ENCODE measurements at places on chromosomes 7 and 10.

GRCh38 chr7:102321351-102322201 lies 34.7 kb downstream of the SPDYE6 start:
- H3K4me3 ChIP-seq: no peak overlapping the region
- no peaks in the 10 kb centered on the region for H3K4me1 ChIP-seq
- no peak for DNase-seq
- H3K36me3 ChIP-seq: no peaks in the 10 kb centered on the region

DNA sequence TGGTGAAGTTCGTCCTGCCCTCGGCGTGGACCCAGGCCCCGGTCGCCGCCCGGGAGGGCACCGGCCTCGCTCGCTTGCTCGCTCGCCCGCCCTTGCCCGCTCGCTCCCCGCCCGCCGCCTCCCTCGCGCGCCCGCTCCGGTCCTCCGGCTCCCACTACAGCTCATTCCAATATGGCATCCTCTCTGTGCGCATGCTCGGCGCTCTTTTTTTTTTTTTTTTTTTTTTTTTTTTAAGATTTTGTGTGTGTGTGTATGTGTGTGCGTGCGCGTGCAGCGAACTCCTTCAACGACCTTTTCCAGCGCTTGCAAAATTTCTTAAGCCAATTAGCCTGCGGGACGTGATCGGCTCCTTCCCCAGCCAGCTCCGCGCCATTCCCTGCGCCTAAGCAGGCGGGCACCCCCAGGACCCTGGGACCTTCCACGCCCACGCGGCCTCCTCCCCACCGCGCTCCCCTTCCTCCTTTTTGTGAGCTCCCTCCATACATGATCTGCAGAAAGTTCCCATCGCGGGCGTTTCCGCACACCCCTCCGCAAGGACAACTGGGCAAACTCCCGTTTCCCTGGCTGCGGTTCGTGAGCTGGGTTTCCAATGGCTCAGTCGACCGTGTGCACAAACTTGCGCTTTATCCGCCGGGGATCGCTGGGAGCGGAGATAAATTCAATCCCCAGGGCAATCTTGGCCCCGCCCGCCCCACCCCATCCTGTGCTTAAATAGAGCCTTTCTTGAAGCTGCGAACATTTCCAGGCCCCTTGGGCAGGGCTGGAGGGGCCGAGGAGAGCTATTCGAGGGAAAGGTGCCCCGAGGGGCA lies at the start of gene SFMBT2:
TSS of gene SFMBT2 (minus strand) at position 173 of the 809 bp plus-strand sequence. CDS start 29,136 bp downstream, outside the sequence.
- H3K36me3 ChIP-seq: no peaks in the 10 kb centered on the region
- DNase-seq: peak; percentile 83
- H3K27ac ChIP-seq: peak within 1 kb of the TSS; percentile 42
- H3K27me3 ChIP-seq: peaks cover 27% of the 10 kb centered on the region

GRCh38 chr7:136229790-136230189 lies 252.6 kb upstream of the MTPN start:
- no peaks in the 10 kb centered on the region for H3K27me3 ChIP-seq
- H3K4me3 ChIP-seq: no peak overlapping the region
- no peaks in the 10 kb centered on the region for H3K4me1 ChIP-seq
- no peak for DNase-seq
- H3K27ac ChIP-seq: no peak overlapping the region
- no peaks in the 10 kb centered on the region for H3K36me3 ChIP-seq

DNA sequence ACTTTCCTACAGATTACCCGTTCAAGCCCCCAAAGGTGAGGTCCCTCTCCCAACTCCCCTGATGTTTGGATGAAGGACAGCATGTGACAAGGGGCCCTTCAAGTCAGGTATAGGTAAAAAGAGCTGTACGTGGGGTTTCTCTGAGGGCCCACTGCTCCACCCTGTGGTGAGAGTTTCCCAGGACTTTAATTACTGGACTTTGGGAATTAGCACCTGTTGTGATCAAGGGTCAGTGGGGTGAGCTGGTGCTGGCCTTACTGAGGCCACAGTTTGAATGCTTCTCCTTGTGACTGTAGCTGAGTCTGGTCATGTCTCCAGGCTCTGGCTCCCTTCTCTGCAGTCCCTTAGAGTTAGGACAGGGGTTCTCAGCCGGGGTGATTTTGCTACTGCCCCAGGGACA lies 16.8 kb downstream of the UBE2D4 start:
- H3K27me3 ChIP-seq: no peaks in the 10 kb centered on the region
- peaks cover 8% of the 10 kb centered on the region for H3K36me3 ChIP-seq

GRCh38 chr10:90418869-90419652 lies 438.8 kb downstream of the HTR7 start:
- DNase-seq: no peak
- no peaks in the 10 kb centered on the region for H3K4me1 ChIP-seq
- H3K4me3 ChIP-seq: no peak overlapping the region
- no peaks in the 10 kb centered on the region for H3K27me3 ChIP-seq
- H3K27ac ChIP-seq: no peak overlapping the region

DNA sequence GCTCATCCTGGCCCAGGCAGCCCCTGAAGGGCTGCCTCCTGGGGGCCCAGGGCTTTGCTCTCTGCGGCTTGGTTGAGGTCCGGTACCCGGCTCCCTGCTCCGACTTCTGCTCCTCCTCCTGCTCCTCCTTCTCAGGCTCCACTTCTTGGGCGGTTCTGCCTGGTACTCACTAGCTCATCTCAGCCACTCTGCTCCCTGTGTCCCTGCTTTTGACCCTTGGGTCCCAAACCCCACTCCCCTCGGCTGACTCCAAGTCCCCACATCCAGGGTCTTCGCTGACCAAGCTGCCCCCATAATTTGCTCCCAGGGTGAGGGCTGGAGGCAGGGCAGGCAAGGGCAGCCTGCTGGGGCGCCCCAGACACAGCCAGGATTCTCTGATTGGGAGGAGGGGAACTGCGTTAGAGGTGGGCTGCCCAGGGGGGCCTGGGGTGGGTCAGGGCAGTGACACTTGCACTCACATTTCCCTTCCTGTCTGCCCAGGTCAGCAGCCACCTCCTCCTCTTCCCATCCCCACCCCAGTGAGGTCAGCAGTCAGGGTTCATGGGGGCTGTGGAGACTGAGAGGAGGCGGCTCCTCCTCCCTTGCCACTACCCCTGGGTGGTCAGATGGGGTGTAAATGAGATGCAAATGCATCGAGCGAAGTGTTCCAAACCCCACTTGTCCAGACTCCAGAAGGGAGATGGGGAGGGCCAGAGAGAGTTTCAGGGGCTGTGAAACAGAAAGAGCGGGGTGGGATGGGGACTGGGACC lies 2.2 kb downstream of the SMARCD3 start:
- peaks cover 70% of the 10 kb centered on the region for H3K27me3 ChIP-seq
- H3K4me3 ChIP-seq: no peak overlapping the region
- H3K4me1 ChIP-seq: peaks cover 19% of the 10 kb centered on the region
- no peak overlapping the region for H3K27ac ChIP-seq

- no peaks in the 10 kb centered on the region for H3K27me3 ChIP-seq
- no peaks in the 10 kb centered on the region for H3K4me1 ChIP-seq
- H3K27ac ChIP-seq: no peak overlapping the region
- DNase-seq: no peak
- H3K36me3 ChIP-seq: peaks cover 14% of the 10 kb centered on the region
Measured at GRCh38 chr10:32893434-32893833, 64.6 kb downstream of the ITGB1 start.

DNA sequence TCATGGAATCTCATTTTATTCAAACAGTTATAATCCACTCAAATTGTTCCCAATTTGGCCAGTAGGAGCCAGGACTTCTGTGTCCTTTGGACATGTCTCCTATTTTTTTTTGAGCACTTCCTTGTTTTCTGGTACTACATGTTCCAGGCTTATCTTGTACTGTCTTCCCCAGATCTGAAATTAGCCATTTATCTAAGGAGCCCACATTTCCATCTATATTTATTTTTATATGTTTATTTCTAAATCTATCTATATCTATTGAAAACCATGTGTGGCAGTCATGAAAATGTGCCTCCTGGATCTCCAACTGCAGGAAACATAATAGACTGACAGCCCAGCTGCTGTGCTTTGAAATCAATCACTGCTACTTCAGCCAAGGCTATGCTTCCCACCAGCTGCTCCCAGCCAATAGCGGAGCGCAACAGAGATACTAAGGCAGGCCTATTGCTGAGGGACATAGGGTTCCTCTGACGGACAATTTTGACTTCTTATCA lies 147.1 kb downstream of the LRRC4 start:
- no peak for DNase-seq
- peaks cover 20% of the 10 kb centered on the region for H3K36me3 ChIP-seq
- H3K27ac ChIP-seq: no peak overlapping the region
- no peaks in the 10 kb centered on the region for H3K27me3 ChIP-seq
- H3K4me1 ChIP-seq: no peaks in the 10 kb centered on the region

- peaks cover 34% of the 10 kb centered on the region for H3K4me1 ChIP-seq
- H3K27ac ChIP-seq: peak overlapping the region; percentile 95
- peaks cover 59% of the 10 kb centered on the region for H3K36me3 ChIP-seq
- peak overlapping the region; percentile 98 for H3K4me3 ChIP-seq
Measured at GRCh38 chr7:99559175-99559915, 903 bp downstream of the ZNF655 start.

DNA sequence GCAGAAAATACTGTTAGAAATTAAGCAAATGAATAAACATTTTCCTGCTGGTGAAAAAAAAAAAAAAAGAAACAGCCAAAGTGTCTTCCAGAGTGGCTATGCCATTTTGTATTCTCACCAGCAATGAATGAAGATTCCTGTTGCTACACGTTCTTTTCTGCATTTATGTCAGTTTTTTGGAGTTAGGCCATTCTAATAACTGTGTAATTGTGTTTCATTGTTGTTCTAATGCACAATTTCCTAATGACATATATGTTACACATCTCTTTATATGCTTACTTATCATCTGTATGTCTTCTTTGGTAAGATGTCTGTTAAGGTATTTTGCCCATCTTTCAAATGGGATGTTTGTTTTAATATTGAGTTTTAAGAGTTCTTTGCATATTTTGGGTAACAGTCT lies 213.7 kb downstream of the ITGB1 start:
- no peak overlapping the region for H3K27ac ChIP-seq
- DNase-seq: no peak
- peaks cover 13% of the 10 kb centered on the region for H3K36me3 ChIP-seq

- no peak for DNase-seq
- H3K27ac ChIP-seq: no peak overlapping the region
- peaks cover 2% of the 10 kb centered on the region for H3K4me1 ChIP-seq
- H3K27me3 ChIP-seq: no peaks in the 10 kb centered on the region
Measured at GRCh38 chr10:50796693-50797092, 57.0 kb downstream of the ASAH2B start.

DNA sequence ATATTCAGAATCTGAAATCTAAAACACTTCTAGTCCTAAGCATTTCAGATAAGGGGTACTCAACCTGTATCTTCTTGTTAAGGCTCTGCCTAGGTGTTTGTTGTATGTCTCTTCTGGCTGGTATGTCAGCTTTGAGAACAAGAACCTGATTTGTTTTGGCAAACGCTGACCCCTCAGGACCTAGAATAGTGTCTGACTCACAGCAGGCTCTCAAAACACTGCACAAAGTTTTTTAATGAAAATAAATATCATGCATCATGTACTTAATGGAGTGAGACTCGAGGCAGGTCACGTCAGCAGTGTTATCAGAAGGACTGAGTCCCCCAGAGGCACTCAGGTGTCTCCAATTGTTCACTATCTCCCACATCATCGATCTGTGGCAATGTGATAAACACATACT lies 99.1 kb downstream of the GLI3 start:
- H3K36me3 ChIP-seq: no peaks in the 10 kb centered on the region
- no peak overlapping the region for H3K4me3 ChIP-seq
- no peaks in the 10 kb centered on the region for H3K27me3 ChIP-seq
- no peaks in the 10 kb centered on the region for H3K4me1 ChIP-seq

DNA sequence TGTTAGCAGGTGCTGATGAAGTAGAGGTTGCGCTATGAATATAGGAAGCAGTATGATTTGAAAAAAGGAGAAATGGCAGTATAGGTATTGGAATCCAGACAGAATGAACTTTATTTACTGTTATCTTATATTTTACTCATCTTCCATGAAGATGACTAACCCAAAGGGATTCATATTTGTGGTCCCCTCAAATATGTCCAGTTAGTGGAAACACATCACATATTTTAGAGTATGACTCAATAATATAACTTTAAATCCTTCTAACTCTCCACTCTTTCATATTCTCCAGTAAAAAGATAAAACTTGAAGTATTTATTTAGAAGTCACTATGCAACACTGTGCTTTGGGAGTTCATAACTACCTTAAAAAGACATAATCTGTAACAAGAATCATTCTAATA lies 286.5 kb upstream of the LRRTM3 start:
- no peak for DNase-seq
- H3K4me3 ChIP-seq: no peak overlapping the region
- no peaks in the 10 kb centered on the region for H3K27me3 ChIP-seq
- H3K36me3 ChIP-seq: no peaks in the 10 kb centered on the region
- H3K4me1 ChIP-seq: no peaks in the 10 kb centered on the region

GRCh38 chr10:22365644-22366434 lies 20.5 kb downstream of the SPAG6 start:
- H3K36me3 ChIP-seq: no peaks in the 10 kb centered on the region
- H3K4me3 ChIP-seq: no peak overlapping the region
- H3K27me3 ChIP-seq: no peaks in the 10 kb centered on the region
- DNase-seq: no peak

- no peak for DNase-seq
- H3K27me3 ChIP-seq: no peaks in the 10 kb centered on the region
- no peak overlapping the region for H3K27ac ChIP-seq
- no peak overlapping the region for H3K4me3 ChIP-seq
Measured at GRCh38 chr7:31488562-31489203, 25.2 kb upstream of the ITPRID1 start.

- no peaks in the 10 kb centered on the region for H3K4me1 ChIP-seq
- no peak overlapping the region for H3K27ac ChIP-seq
- peaks cover 5% of the 10 kb centered on the region for H3K27me3 ChIP-seq
- no peaks in the 10 kb centered on the region for H3K36me3 ChIP-seq
- no peak overlapping the region for H3K4me3 ChIP-seq
- DNase-seq: no peak
Measured at GRCh38 chr10:98516352-98516751, 69.6 kb upstream of the HPS1 start.

GRCh38 chr10:132497861-132498561 lies 39.6 kb upstream of the INPP5A start:
- H3K36me3 ChIP-seq: no peaks in the 10 kb centered on the region
- H3K27ac ChIP-seq: no peak overlapping the region
- DNase-seq: no peak

GRCh38 chr7:155358066-155358947 lies 60.6 kb downstream of the INSIG1 start:
- no peaks in the 10 kb centered on the region for H3K4me1 ChIP-seq
- DNase-seq: no peak
- peaks cover 56% of the 10 kb centered on the region for H3K27me3 ChIP-seq
- H3K36me3 ChIP-seq: no peaks in the 10 kb centered on the region
- H3K27ac ChIP-seq: no peak overlapping the region

GRCh38 chr10:30228417-30229036 lies 120.6 kb downstream of the MTPAP start:
- H3K27me3 ChIP-seq: peaks cover 10% of the 10 kb centered on the region
- H3K4me1 ChIP-seq: peaks cover 3% of the 10 kb centered on the region
- H3K4me3 ChIP-seq: no peak overlapping the region
